ENCODE measurements at places on chromosomes 2 and 18.

- peak; percentile 17 for DNase-seq
Observed at GRCh38 chr2:121777699-121778058, 22.2 kb downstream of the TSN start.

- peak; percentile 40 for DNase-seq
Observed at GRCh38 chr2:105328281-105329196, 996 bp downstream of the TGFBRAP1 start.

- no peak for DNase-seq
Observed at GRCh38 chr2:106094131-106094841, 99.8 kb downstream of the UXS1 start.

GRCh38 chr2:51065276-51065675, 33.3 kb upstream of the NRXN1 start:
- peak; percentile 27 for DNase-seq

DNA sequence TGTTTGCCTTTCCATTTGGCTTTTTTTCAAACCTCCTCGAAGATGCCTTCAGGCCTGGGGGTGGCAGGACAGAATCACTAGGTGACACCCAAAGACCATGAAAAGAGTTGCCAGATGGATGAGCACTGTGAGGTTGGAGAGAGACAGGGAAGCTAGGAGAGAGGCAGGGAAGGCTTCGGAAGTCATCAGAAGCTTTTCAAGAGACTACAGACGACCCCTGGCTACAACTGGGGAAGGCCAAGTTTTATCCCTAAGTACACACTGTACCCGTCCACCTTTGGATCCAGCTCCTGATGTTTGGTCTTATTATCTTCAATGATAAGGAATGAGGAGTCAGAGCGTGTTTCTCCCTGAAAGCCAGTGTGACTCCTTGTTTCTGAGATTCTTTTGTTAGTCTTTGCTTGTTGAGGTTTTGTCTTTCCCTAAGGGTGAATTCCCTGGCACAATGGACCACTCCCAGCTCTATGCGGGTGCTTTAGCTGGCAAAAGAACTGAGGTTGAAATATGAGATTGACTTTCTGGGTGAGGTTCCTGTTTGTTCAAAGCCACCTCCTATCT, 33.4 kb upstream of the SLC9A2 start:
- no peak for DNase-seq

GRCh38 chr2:21543630-21544029, 419.9 kb downstream of the TDRD15 start:
- DNase-seq: no peak

- no peak for DNase-seq
Observed at GRCh38 chr2:234446404-234447076, 50.3 kb downstream of the ARL4C start.

DNA sequence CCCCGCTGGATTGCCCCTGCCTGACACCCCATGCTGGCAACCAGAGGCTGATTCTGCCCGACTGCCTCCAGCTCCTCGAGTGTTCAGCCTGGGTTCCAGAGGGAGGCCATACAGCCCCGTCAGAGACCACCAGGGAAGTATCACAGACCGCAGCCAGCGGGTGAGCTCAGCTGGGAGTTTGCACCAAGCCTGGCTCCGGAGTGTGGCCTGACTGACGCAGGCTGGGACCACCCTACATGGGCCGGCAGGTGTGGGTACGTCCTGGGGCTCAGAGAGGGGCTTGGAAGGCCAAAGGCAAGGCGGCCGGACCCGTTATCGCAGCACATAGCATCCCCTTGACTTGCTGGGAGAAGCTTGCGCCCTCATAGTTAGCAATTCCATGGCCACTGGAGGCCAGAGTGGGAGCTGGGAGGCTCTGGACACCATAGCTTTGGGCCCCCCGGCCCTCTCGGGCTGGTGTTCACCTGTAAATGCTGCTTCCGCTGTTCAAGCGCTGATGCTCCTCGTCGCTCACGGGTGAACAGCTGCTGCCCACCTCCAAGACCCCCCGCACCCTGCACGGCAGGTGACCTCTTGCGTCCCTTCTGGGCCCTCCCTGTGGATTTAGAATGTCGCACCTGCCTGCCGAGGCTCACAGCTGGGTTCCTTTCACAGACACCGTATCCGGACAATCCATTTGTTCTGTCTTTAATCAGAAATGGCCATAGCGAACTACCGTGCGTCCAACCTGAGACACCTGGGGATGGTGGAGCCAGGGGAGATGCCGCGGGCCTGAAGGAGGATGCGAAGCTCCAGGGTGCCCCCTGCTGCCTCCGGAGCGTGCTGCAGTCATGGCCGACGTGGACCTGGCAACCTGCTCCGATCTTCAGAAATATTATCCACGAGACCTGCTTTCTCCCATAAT, 31.2 kb upstream of the SLC66A3 start:
- DNase-seq: peak; percentile 71

- no peak for DNase-seq
Observed at GRCh38 chr2:236823963-236824362, 254.3 kb downstream of the ACKR3 start.

GRCh38 chr2:197828464-197829135, 24.2 kb downstream of the PLCL1 start:
- peak; percentile 85 for DNase-seq

DNA sequence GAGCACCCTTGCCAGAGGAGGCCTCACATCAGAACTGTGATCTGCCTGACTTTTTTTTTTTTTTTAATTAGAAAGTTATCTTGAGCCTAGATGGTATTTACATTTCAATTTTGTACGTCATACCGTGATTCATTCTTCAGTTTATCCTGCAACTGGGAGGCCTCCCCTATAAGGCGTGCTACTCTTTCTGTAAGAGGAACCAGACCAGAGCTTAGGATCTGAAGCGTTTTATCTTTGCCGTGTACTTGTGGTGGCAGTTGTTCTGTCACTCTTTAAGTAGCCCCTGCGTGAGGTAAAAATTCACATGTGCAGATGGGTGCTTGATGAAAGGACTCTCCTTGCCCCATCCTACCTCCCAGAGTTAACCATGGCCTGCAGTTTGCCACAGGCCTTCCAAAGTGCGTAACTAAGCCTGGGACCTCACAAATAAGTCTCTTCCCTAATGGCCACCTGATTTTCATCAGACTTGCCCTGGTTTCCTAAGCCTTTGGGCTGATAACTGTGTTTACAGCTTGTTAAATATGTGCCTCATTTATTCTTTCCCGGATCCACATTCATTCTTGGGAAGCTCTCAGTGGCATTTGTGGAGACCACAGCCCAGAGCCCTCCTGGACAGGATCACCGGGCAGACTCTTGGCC, 96.0 kb downstream of the MTCL1 start:
- DNase-seq: peak; percentile 90

DNA sequence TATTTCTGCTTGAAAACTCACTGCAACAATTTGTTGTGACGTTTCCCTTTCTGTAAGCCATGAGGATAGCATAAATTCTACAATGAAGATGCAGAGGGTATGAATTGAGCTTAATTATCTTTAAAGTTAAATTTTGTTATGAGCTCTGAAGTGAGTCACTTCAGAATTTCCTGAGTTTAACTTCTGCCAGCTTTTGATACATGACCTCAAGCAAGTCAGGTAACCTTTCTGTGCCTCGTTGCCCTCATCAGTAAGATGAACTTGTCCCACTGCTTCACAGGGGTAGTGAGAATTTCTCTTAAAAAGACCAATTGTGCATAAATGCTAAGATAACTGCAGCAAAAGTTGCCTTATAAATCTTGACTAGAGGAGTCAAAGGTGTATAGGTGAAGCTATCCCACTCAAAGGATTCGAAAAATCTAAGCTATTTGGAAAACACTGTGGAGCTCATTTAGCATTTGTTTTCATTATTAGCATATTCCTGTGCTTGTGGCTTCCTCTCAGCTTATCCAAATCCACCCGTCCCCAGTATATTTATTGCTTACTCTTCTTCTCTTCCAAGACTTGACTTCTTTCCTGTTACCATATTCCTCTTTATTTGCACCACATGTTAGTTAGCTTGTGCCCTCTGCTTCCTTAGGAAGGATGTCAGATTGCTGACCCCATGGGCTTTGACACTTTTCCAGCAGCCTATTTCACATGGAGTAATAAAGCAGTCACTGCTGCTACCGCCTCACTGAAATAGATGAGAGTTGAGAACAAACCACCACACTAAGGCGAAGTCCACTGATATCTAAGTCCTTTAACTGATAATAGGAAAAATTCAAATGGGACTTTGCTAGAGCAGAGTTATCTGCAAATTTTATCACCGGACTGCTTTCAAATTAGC, 428.6 kb downstream of the ERBB4 start:
- no peak for DNase-seq

DNA sequence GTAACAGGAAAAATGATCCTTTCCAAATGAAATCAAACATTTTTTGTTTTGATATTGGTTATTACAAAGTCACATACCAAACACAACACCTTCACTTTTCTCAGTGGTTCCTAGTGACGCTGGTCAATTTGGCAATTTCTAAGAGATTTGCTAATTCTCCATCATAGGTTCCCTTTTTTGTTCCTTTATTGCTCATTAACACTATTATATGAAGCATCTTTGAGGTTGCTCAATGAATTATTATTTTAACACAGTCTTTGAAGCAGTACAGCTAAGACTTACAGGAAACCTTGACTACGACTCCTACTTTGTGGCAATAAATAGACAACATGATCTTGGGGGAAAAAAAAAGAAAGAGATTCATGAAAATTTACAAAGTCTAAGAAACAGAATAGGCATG, 152.2 kb upstream of the VRK2 start:
- DNase-seq: no peak

GRCh38 chr18:62979176-62979575, 263.8 kb downstream of the PHLPP1 start:
- DNase-seq: peak; percentile 19

DNA sequence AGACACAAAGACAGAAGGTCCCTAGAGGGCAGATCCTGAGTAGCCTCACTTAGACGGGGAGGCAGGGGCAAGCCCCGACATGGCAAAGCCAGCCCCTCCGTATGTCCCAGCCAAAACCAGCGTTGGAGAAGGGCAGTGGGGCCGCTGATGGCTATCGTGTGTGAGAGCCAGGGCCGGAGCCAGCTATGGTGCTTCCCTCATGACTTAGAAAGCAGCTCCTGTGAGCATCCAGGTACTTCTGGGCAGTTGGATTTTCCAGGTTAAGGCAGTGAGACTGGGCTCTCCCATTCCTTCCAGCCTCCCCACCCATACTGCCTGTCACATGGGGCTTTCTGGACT, 31.2 kb upstream of the ROCK2 start:
- no peak for DNase-seq

DNA sequence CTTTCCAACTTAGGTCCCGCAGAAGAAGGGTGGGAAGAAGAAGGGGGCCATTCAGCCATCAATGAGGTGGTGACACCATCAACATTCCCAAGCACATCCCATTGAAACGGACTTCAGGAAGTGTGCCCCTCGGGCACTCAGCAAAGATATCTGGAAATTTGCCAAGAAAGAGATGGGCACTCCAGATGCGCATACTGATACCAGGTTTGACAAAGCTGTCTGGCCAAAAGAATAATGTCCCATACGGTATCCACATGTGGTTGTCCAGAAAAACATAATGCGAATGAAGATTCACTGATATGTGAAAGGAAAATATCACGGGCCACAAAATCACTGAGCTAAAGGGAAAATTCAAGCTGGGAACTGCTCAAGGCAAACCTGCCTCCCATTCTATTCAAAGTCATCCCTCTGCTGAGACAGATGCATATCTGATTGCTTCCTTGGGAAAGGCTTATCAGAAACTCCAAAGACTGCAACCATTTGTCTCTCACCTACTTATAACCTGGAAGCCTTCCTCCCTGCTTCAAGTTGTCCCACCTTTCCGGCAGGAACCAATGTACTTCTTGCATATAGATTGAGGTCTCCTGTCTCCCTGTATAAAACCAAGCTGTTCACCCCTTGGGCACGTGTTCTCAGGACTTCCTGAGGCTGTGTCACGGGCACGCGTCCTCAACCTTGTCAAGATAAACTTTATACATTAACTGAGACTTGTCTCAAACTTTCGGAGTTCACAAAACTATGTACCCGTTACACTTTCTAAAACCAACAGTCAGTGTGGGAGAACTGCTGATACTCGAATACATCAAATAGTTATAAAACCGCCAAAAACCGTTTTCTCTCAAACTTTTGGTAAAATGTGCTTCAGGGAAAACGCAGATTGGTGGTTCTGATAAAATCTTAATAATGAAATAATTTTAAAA, 1.3 kb upstream of the PDK1 start:
- no peak for DNase-seq

DNA sequence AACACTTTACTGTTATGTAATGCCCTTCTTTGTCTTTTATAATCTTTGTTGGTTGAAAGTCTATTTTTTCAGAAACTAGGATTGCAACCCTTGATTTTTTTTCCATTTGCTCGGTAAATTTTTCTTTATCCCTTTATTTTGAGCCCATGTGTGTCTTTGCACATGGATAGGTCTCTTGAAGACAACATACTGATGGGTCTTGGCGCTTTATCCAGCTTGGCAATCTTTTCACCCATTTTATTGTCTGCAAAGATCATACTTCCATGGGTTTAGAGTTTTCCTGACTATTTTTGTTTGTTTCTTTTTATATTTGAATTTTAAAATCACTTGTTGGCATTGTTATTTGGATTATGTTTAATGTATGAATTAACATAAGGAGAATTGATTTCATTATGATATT, 27.0 kb downstream of the ACOXL start:
- no peak for DNase-seq

GRCh38 chr2:165647409-165647808, 146.6 kb downstream of the GALNT3 start:
- no peak for DNase-seq

DNA sequence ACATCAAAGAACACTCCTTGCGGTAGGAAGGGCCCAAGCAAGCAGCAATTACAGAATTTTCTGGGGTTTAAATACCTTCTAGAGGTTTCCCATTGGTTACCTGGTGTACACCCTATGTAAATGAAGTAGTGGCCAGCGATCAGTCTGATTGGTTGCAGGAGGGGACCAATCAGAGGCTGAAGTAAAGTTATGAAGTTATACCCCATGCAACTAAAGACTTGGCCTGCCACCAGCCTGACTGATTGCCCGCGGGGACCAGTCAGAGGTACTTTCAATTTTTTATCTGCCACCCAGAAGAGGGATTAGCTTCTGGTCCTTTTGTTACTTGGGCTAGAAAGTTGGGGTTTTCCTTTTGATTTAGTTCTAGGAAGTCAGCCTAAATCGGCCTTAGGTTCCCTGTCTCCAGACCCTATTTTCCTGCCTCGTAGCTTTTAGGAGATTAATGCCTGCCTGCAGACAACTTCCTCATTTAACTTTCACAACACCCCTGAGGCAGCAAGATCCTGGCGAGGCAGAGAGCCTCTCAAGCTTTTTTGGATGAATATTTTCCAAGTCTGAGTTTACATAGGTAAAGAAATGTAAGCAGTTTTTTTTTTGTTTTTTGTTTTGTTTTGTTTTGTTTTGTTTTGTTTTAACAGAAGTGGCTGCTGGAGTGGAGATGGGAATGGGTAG, 1.5 kb upstream of the DGUOK start:
- no peak for DNase-seq

- DNase-seq: peak; percentile 86
Observed at GRCh38 chr2:177245010-177245422, 19.5 kb downstream of the NFE2L2 start.

Data from adipocyte (in vitro differentiated cells).